ENCODE measurements at places on chromosomes 4 and X.

GRCh38 chr4:139987502-139987850 lies 166.5 kb downstream of the MAML3 start:
- no peak for DNase-seq

DNA sequence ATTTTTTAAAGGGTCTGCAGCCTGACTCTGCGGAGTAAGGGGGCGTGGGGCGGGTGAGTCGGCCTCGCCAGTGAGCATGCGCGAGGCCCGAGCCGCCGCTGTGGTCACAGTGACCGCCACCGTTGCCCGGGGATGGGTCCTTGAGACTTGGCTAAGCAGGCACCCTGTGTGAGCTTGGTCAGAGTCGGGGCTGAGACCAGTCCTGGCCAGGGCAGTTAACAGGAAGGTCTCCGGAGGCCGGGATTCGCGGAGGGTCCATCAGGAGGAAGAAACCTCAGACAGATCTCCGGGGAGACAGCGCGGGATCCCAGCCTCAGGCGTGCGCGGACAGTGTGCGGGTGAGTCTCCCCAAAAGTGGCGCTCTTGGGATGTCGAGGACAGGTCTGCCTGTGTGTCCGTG lies 1384.4 kb upstream of the PCDH10 start:
- no peak for DNase-seq

DNA sequence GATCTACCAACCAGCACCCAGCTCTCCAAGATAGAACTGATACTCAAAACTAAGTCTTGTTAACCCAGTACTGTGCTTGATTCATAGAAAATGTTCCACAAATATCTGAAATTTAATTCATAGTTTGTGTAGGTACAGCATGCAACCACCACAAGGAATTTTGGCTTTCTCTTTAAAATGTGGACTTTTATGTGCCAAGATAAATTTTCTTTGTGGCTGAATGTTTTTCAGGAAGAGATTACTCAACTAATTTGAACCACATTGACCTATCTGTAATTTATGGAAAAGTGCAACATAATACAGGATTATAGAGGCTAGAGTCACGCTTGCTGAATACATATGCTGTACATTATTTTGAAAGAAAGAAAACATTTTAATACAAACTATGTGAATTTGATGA lies 730.8 kb downstream of the IL1RAPL1 start:
- DNase-seq, result no peak

DNA sequence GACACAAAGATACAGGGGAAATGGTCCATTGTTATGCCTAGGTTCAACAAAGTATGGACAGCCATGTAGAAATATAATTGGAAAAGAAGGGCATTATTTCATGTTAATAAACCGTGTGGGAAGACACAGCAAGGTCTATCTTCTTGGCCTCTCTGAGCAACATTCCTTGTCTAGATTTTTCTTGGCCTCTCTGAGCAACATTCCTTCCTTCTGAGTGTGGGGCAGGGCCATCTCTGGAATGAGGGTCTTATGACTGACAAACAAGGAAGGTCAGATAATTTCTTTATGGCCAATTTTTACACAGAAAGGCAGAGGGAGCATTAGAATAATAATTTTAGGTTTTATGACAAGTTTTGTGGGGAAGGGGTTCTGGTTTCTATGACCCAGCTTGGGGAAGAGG lies 24.3 kb upstream of the MAOA start:
- no peak for DNase-seq

GRCh38 chrX:71949363-71949762 lies 38.7 kb downstream of the NHSL2 start:
- DNase-seq, result no peak

- DNase-seq, result no peak
Measured at GRCh38 chr4:35250331-35250730, 994.0 kb downstream of the ARAP2 start.

GRCh38 chr4:62256479-62256878 lies 1056.4 kb downstream of the ADGRL3 start:
- DNase-seq, result no peak

GRCh38 chr4:74327762-74328161 lies 19.5 kb downstream of the EPGN start:
- no peak for DNase-seq

DNA sequence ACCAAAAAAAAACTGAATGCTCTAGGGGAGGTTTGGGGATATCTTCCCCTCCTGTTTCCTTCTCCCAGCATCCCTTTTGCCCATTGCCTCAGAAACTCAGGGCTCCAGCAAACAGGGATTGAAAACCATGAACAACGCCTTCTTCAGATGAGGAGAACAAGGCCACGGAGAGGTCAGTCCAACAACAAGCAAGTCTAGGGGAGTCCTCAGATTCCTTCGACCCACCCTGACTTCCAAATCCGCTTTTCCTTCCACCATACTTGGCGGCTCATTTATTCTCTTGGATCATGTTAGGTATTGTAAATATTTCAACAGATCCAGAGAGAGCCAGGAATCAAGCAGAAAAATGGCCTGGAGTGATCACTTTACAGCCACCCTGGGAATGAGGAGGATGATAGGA lies 21.9 kb downstream of the REELD1 start:
- no peak for DNase-seq

GRCh38 chr4:68582339-68582717 lies 6.2 kb upstream of the UGT2B17 start:
- no peak for DNase-seq

DNA sequence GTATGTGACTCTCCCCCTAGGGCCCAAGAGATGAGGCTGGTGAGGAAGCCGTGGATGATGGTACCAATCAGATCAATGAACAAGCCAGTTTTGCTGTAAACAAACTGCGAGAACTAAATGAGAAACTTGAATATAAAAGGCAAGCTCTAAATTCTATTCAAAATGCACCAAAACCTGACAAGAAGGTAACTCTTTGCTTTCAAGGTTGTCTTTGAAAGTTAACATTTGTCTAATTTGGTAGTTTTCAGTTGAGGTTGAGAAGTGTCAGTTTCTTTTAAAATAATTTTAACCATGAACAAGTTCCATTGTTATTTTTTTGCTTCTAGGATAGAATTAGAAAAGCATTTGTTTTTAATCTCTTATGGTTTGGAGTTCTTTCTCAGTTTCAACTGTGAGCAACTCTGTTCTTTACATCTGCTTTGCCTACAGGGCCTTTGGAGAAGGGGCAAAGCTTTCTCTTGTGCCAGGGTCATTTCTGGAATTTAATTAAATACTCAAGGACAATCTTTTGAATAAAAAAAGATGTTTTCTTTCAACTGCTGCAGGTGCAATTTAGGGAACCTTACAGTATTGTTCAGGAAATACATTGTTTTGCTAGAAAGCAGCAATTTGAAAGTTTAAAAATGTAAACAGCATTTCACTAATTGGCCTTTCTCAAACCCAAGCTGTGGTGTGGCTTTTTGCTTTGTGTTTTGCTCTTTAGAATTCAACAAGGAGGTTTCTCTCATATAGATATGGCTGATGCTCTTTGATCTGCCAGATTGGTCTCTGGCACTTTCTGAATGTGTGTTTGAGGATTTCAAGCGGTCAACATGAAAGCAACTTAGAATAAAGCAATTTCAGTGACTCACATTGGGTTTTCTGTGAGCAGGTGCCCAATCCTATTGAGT lies 62.9 kb downstream of the LRP2BP start:
- no peak for DNase-seq
